ENCODE measurements at places on chromosomes 3 and 15.

DNA sequence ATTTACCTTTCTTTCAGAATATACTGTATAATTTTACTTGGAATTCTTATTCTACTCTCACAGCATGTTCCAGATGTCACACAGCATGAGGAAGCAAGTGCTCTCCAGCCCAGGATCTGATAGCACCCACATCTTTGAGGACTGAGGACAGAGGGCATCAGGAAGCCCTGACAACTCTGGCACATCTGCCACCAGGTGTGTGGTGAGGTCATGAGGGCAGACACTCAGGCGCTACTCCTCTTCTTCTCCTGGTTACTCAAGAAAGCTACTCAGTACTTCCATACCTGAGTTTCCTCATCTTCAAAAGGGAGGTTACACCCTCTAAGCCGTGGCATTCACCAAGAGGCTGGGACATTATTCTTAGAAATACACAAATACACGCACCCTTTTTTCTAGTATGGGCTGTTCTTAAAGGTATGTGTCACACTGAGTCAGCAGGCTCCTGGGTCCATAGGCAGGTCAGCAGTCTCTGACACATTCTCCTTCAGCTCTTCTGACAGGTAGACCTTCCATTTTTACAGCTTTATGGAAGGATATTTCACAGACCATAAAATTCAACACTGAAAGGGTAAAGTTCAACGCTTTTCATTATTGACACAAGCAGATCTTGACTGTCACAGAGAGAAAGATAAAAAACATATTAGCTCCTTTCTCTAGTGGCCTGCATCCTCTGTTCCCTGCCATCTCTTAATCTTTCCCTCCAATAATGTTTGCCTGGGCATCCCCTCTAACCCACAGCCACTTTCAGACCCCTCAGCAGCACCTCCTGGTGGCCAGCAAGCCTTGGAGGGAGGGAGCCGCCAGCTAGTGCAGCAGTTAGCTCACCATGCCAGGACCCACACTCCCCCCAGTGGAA is 103.2 kb upstream of the TJP1 start:
- DNase-seq = peak; percentile 51

GRCh38 chr3:119637679-119638477 is 22.5 kb downstream of the POPDC2 start:
- no peak for DNase-seq

DNA sequence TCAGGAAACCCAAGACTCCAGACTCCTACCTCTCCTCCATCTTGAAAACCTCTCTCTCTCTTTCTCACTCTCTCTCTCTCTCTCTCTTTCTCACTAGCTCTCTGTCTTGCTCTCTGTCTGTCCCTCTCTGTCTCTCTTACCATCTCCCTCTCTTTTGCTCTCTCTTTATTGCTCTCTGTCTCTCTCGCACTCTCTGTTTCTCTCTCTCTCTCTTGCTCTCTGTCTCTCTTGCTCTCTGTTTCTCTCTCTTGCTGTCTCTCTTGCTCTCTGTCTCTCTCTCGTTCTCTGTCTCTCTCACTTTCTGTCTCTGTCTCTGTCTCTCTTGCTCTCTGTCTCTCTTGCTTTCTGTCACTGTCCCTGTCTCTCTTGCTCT is 75.0 kb upstream of the NR2E3 start:
- DNase-seq = no peak

- DNase-seq = peak; percentile 53
Observed at GRCh38 chr15:77107531-77108355, 36.8 kb upstream of the TSPAN3 start.

GRCh38 chr15:43529587-43530345 is 12.4 kb downstream of the MAP1A start:
- DNase-seq = no peak

GRCh38 chr3:46395766-46396530 is 10.9 kb downstream of the CCR5AS start:
- DNase-seq = no peak

DNA sequence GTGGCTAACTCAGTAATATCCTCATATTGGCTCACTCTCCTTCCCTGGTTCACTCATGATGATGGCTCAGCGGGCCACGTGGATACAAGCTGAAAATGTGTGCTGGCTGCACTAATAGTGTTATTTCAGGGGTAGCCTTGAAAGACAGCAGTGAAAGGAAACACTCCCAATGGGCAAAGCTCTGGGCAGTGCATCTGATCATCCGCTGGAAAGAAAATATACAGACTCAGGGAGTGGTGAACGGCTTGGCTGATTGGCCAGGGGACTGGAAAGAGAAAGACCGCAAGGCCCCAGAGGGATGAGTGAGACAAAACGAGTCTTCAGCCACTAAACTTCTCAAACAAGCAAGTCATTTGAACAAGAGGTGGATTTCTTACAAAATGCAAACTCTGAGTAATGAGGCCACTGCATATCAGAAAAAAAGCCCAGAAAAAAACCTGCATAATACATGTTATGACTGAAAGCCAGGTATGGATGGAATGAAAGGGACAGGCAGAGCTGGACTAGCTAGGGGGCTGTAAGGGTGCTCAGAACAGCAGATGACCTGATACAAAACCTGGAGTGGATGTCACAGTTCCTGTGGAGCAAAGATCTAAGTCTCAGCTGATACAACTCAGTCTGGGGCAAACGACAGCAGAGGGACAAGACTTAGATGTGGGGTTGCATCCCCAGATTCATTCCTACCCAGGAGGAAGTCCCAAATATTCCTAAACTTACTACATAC is 33.3 kb downstream of the CMTM6 start:
- no peak for DNase-seq

DNA sequence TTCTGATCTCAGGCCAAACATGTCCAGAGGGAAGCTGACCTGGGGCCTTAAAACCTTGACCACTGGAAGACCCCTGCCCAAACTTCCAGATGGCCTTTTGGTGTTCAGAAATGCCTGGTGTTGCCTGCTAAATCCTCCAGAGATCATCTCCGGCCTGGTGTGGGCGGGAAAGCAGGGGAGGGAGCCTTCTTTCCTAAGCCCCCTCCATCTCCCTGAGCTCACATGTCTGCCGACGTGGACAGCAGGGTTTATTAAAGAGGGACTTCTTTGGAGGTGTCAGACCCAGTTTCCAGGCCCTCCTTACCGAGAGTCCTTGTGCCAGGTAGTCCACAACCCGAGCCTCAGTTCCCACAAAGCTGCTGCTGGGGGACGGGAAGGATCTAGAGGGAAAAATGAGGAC is 55.9 kb upstream of the SLC6A1 start:
- no peak for DNase-seq

DNA sequence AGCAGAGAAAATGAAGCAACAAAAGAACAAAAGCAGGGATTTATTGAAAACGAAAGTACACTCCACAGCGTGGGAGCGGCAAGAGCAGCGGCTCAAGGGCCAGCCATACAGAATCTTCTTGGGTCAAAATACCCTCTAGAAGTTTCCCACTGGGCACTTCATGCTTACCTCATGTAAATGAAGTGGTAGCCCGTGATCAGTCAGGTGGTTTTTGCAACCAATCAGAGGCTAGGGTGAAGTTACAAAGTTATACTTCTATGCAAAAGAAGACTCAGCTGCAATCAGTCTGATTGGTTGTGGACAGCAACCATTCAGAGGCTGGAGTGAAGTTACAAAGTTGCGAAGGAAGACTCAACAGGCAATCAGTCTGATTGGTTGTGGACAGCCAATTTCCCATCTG is 37.8 kb upstream of the TRH start:
- DNase-seq = peak; percentile 60

DNA sequence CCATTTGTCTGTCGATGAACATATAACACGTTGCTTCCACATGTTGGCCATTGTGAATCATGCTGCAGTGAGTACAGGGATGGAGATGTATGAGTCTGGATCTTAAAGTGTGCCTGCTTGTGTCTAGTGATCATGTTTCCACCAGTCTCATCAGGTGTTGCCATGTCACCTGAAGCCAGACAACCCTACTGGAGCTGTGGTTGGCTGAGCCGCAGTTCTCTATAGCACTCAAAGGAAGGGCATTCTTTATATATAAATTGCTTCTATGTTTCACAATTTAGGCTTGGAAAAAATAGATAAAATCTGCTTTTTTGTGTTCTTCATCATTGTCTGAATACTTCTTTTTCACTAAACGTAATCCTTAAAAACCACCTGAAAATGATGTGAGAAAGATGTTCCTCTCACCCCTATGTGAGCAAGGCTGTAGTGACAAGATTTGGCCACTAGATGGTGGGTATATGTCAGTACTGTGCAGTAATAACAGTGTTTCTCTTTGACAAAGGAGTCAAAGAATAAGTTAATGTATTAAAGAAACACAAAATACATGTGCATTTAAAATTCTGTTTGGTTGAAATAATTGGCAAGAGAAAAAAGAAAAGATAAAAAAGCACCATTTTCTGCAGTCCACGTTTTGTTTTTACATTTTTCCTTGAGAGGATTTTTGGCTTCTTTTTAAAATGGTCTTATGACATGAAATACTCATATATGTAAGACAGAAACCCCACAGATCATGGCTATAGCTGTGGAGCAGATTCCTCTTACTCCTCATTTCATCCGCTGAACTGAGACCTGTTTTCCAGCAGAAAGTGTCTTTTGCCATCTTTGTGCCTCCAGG is 394.5 kb upstream of the DPPA4 start:
- peak; percentile 35 for DNase-seq

DNA sequence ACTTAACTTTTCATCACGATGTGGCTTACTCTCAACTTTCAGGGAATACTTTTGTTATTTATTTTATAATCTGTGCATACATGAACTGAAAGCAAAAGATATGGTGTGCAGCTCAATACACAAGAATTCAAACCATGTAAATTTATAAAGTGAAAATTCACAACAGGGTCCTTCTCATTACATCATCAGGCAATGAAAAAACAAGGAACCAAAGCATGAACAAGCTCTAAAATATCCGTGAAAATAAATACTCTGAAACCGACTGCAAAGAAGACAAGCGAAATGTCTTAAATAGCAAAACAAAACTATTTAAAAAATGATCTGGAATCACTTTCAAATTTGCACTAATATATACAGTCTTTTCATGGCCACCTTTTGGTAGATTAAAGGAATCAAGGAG is 28.9 kb downstream of the GNB5 start:
- no peak for DNase-seq

DNA sequence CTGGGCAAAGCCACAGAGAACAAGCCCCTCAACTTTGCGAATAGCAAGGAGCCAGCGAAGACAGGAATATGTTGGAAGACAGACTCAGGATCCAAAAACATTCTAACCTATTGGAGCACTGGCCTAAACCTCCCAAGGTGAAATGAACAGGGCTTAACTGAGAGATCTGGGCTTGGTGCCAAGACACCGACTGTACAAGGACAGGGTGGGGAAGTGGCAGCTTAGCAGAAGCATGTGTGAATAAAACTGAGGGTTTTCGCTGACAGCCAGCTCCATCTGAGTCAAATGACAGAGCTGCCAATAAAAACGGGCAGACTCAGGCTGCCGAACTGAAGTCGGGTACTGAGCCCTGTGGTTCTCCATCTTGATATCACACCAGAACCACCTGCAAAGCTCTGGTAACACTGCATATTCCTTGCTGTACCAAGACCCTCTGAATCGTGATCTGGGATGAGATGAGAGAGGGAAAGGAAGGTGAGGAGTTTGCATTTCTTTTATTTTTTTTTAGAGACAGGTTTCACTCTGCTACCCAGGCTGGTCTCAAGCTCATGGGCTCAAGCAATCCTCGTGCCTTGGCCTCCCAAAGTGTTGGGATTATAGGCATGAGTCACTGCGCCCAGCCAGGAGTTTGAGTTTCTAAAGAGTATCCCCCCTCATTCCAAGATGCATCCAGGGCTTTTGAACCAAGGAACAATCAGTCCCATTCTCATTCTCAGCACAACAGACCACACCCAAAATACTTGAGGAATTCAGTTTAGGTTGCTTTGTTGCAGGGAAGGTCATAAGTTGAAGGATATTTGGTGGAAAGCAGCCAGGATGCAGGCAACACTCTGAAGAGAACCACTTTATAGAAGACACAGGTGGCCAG is 6.0 kb upstream of the PLCB2 start:
- no peak for DNase-seq

- DNase-seq = no peak
Observed at GRCh38 chr3:99624496-99625236, 13.7 kb upstream of the COL8A1 start.

DNA sequence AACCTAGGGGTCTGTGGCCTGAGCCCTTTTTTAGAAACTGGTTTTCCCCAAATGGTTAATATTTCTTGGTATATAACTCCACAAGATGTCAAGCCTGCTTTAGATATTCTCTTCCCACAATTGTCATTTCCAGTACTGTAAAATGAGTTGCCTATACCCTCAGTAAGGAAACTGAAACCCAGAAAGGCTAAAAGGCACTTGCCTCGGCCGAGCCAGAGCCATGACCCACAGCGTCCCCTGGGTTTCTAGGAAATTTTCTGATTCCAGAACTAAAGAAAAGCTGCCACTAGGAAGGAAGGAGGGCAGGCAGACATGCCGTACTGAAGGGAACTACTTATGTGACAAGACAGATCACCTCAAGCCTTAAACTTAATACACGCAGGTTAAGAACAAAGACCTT is 59.1 kb downstream of the ATP8B4 start:
- no peak for DNase-seq

GRCh38 chr3:42052484-42053351 is 38.4 kb upstream of the TRAK1 start:
- DNase-seq = no peak

GRCh38 chr3:60504827-60505457 is 746.3 kb downstream of the FHIT start:
- DNase-seq = no peak

- no peak for DNase-seq
Observed at GRCh38 chr3:135140591-135140990, 345.5 kb downstream of the EPHB1 start.

DNA sequence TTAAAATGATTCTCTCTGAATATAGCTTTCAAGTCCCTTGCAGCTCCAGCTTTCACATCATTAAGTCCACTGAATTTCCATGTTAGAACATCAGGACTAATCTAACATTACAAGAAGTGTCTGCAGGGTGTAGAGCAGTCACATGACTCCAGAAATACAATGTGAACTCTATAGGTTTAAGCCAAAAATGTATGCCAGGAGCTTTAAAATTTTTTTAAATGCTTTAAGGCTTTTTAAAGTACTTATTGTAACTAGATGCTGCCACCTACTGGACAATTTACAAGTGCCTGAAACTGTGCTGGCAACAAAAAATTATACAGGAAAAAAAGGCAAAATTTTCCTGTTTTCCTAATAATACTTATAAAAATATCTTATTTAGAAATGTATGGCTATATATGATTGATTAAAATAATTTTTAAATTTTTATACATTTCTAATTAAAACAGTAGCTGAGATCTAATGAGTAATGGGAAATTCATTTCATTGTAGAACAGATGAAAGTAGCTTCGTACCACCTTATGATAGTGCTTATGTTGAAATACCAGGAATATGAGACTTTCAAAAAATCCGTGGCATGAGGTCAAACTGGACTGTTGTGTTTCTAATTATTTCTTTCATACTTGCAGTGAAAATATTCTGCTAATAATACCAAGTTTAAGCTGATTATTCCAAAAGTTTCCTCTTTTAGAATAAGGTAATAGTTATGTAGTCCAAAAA is 25.7 kb downstream of the FSIP1 start:
- peak; percentile 62 for DNase-seq

DNA sequence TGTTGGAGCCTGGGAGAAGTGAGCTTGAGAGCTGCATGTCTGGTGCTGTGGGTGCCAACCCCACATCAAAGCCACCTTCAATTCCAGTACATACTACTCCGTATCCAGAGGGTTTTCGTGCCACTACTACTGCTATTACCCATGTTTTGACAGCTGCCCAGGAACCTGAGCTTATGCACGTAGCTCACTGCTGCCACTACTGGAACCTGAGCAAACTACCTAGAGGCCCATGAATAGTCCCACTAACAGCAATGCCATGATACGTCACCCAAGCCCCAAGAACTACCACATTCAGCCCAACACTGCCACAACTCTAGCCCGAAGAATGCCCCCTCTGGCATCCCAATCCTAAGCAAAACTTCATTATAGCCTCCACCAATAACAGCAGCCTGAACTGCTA is 215.2 kb upstream of the BCHE start:
- DNase-seq = no peak
